Activated naive CD4-positive, alpha-beta T cell (primary cell): ENCODE measurements at places on chromosomes 11 and 22.

DNA sequence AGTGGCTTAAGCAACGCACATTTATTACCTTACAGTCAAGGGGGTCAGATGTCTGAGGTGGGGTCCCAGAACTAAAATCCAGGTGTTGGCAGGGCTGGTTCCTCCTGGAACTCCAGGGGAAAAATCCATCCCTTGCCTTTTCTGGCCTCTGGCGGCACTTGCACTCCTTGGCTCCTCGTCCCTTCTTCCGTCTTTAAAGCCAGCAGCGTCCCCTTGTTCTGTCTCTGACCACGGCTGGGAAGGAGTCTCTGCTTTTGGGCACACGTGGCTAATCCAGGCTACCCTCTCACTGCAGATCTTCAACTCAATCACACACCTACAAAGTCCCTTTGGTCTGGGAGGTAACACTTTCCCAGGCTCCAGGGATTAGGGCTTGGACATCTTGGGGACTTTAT, 73.5 kb upstream of the WNT7B start:
- no peak for DNase-seq

DNA sequence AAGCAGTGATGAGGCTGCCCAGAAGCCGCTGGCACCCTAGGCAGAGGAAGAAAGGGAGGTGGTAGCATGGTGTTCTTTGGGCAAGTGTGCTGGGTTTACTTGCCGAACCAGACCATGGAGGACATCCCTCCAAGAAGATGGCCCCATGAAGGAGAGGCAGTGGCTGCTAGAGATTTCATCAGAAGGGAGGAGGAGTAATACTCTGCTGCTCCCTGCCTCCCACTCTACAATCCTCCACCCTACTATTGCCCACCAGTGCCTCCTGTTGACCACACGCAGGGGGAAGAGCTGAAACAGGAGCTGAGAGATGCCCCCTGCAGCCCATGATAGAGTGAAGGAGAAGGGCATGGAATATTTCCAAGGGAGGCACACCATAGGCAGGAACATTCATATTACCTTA, 51.0 kb upstream of the PRSS23 start:
- DNase-seq: no peak

DNA sequence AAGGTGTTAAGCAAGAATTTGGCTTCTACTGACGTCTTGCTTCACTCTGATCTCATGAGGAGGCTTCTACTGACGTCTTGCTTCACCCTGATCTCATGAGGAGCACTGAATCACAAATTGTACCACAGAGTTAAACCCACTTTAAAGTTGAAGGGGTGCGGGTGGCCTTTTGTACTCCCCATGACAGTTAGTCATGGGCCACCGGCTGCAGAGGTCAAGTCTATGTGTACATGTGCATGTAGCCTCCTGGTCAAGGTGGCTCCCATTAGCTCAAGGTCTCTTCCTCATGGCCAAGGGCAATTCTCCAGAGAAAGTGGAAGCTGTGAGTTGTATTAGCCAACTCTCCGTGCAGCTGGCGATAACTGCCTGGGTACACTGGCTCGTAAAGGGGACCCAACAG, 23.1 kb upstream of the FZD4 start:
- no peak for DNase-seq

DNA sequence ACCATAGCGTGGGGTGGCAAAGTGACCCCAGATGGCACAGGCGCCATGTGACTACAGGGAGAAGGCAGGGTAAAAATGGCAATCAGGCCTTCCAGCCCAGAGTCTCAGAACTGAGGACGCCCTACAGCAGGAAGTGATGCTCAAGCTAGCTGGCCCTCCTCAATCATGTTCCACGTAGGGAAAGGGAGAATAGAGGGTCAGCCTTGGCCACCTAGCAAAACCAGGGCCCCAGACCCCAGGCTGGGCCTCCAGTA, 978 bp upstream of the ANKRD13D start:
- no peak for DNase-seq

- no peak for DNase-seq
These were observed 62.5 kb downstream of the SHANK2 start for GRCh38 chr11:71189768-71190315.

GRCh38 chr22:46620588-46621242, 529 bp downstream of the GRAMD4 start:
- DNase-seq: no peak

- DNase-seq: no peak
These were observed 7.0 kb downstream of the C11orf86 start for GRCh38 chr11:66981976-66982578.

DNA sequence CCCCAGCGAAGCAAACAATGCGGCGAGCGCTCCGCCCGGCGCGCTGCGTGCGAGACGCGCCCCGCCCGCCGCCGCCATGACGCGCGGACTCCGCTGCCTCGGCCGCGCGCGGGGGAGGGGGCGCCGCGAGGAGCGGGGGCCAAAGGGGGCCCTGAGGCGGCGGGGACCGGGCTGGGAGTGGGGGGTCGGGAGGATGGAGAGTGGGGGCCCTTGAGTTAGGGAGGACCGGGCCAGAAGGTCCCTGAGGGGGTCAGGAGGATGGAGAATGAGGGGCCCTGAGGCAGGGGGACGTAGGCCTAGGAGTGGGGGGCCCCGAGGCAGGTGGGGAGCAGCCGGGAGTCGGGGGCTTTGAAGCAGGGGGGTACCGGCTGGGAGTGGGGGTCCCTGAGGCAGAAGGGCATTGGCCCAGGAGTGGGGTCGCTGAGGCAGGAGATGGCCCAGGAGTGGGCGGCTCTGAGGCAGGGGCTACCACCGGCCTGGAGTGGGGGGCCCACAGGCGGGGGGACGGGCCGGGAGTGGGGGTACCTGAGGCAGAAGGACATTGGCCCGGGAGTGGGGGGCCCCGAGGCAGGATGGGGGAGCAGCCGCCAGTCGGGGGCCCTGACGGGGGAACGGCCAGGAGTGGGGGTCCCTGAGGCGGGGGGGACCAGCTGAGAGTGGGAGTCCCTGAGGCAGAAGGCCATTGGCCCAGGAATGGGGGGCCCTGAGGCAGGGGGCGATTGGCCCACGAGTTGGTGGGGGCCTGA, at the start of gene BRD1:
BRD1 (minus strand) TSS at position 21 of the 746 bp plus-strand sequence. CDS start 3,556 bp downstream, outside the sequence.
- DNase-seq: peak; percentile 52

DNA sequence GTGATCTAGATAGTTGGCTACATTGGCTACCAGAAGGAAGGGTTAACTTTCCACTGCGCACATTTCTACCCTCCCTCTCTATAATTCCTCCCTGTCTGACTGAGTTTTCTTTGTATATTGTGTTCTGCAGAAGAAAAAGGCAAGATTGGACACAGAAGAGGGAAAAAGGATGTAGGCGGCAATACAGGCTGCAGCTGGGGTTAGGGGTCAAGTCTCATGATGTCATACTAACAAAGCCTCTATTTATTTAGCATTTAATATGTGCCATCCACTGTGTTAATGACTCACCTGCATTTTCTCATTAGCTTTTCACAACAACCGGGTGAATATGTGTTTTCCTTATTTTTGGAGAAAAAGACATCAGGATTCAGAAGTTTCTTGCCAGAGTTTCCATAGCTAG, 2.0 kb downstream of the FAM83F start:
- no peak for DNase-seq

GRCh38 chr11:134561331-134561720, 149.3 kb upstream of the B3GAT1 start:
- DNase-seq: no peak
